Hematopoietic multipotent progenitor cell treated with erythropoietin and hydrocortisone succinate and interleukin-3 and kit ligand, for 4 days (in vitro differentiated cells): ENCODE measurements at places on chromosomes 1 and 21.

GRCh38 chr1:153498746-153499145 lies 37.0 kb downstream of the S100A6 start:
- DNase-seq, result no peak

DNA sequence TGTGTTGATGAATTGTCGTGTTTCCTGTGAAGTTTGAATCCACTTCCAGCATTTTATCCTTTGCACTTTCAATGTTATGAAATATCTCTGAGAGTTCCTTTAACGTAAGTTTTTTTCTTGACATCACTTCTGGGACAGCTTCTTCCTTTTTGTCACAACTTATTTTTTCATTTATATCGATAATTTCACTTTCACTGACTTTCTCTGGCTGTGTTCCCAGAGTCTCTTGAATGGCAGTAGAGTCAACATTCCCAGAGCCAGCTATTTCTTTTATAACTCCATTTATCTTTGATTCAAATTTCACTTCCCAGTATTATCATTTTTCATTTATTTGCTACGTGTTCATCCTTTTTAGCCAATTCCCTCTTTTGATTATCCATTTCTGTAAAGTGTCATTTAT lies 256.5 kb downstream of the PAPPA2 start:
- DNase-seq, result no peak

- no peak for DNase-seq
Observed at GRCh38 chr1:232193451-232193783, 436.5 kb downstream of the SIPA1L2 start.

DNA sequence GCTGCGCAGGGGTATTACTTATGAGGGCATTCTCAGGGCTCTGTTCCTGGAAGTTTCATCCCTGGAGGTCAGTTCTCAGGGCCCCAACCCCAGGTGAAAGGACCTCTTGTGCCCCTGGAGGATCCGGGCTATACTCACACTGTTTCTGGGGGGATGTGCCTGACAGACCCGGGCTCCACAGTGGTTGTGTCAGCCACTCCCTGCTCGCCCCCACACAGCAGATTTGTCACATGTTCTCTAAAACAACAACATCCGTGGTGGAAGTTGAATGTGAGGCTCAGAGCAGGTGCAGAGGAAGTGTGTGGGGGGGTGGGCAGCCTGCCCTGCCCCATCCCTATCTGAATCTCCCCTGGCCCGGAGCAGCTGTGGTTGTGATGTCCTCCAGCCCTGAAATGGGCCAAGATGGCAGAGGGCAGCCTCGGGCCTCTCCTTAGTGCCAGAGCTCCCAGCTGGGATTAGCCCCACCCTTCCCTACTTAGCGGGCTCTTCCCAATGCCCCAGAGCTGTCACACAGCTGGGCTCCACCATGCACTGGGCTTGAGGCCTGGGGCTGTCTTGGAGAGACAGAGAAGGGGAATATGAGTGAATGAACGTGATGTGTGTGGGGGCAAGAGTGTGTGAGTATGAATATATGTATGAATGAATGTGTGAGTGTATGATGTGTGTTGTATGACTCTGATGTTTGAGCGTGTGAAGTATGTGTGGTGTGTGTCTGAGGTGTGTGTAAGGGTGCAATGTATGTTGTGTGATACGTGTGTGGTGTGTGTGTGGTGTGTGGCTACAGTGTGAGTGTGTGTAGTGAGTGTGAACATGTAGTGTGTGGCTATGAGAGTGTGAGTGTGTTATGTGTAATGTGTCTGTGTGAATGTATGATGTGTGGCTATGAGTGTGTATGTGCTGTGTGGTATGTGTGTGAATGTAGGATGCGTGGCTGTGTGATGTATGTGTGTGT lies 1.5 kb upstream of the FCMR start:
- DNase-seq, result peak; percentile 66

- DNase-seq, result no peak
Observed at GRCh38 chr1:192696082-192696481, 60.1 kb downstream of the RGS13 start.

GRCh38 chr1:107010582-107010981 lies 45.9 kb upstream of the PRMT6 start:
- DNase-seq, result no peak
